ENCODE measurements at places on chromosomes 12 and 14. TPM values are rescaled to one million over a fixed set of nuclear protein-coding genes. Genes with fewer than 3 reads are reported as not detected.

DNA sequence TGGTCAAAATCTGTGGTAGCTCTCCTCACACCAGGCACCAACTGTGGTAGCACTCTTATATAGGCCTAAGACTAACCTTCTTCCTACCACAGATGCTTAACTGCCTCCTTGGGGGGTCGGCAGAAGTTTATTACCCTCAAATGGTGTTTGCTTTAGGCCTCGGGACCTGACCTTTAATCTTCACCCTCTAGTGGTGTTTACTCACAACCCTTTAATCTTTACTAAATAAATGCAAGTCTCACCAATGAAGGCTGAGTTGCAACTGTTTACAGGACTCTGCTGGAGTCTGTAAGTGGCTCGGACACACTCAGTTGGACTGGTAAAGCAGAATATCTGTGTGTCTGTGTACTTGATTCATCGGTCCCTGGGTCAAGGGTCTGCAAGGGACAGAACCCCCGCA, 29.4 kb downstream of the CCER1 start:
- DNase-seq, result no peak

DNA sequence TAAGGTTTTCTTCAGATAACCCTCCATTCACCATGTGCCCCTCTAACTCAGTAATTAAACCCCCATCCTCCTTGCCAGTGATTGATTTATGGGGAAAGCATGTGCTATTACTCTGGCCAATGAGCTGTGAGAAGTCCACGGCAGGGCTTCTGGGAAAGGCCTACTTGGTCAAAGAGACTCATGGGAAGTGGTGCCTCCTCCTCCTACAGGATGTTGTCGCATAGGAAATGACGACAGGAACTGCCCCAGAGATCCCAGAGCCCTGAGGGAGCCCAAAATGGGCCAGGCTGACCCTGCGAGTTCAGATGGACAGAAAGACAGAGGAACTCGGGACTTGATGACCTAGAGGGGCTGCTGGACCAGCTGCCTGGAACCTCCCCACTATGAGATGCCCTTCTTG, 938.1 kb upstream of the TMEM132C start:
- DNase-seq, result peak; percentile 56

DNA sequence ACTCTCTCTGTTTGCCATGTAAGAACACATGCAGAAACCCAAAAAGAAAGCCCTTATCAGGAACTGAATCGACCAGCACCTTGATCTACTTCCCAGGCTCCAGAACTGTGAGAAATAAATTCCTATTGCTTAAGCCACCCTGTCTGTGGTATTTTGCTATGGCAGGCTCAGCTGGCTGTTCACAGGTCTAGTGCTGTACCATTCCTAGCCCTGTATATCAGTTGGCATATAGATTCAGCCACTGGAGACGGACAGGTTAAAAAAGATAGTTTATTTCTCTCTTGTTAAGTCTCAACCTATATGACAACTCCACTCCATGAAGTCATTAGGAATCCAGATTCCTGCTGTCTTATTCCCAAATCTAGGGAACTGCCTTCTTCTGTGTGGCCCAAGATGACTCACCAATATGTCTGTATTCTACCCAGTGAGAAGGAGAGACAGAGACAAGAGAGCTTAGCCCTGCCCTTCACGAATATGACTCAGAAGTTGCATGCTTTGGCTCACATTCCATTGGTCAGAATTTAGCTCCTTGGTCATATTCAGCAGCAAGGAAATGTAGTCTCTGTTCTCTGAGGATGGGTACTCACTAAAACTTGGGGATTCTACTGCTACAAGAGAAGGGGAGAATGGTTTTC, 57.0 kb downstream of the PLEKHG7 start:
- DNase-seq, result peak; percentile 98

- no peak for DNase-seq
Measured at GRCh38 chr14:35576260-35576659, 42.3 kb downstream of the INSM2 start.

- peak; percentile 30 for DNase-seq
Measured at GRCh38 chr12:27521066-27521465, 2.9 kb upstream of the PPFIBP1 start.

DNA sequence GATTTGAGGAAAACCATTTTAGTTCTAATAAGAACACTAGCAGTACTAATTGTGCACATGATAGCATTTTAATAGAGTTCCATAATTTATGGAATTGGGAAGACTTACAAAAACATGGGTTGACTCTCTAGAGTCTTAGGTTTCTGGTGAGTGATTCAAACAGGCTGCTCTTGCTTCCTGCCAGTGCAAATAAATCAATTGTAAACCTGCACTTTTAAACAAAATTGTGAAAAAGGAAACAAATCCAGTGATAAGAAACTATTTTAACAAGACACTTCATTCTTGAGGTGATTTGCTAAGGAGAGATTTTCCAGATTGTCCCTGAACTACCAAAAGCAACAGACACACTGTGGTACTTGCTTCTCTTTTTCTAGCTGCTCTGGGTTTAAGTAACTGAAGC, 112.2 kb downstream of the CACNA1C start:
- no peak for DNase-seq

- no peak for DNase-seq
Measured at GRCh38 chr14:51185180-51185579, 54.9 kb upstream of the TMX1 start.

GRCh38 chr14:50067723-50068495, 48.5 kb downstream of the VCPKMT start:
- peak; percentile 97 for DNase-seq

DNA sequence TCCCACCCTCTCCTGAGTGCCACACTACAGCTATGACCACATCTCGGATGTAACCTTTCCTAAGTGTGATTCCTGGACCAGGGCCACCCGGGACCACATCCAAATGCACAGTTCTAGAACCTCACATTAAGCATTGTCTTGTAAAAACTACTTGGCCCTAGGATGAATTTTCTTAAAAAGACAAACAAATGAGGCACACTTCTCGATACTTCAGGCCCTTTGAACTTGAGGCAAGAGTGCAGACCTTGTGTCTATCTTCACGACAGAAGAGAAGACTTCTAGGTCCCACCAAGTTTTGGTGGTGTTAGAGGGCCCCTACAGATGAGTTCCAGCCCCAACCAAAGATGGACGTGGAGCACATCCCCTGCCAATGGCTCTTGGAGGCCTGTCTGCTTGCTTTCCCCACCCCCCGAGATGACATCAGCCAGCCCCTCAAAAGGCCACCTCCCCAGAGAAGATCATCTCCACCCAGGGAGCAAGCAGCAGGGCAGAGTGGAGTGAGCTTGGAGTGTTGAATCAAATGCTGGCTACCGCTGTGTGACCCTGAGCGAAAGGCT, 9.3 kb downstream of the ISCU start:
- no peak for DNase-seq

GRCh38 chr12:63997198-63997597, 152.7 kb downstream of the SRGAP1 start:
- no peak for DNase-seq

DNA sequence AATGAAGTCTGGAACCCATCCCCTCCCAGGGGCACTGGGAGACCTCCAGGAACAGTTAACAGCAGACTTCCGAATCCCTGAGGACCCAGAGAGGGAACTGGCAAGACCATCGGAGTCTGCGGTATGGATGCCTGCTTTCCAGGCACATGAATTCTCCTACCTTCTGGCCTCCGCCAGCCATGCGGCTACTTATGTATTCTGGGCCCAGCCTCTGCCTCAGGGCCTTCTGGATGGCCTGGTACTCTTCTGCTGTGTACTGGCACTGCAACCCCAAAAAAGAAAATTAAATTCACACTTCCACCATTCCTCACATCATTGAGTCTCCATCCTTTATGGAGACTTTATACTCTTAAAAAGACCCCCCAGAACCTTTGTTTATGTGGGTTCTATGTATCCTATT, 18.4 kb downstream of the RAD52 start:
- no peak for DNase-seq

- DNase-seq, result peak; percentile 11
Measured at GRCh38 chr12:24488091-24488596, 460.8 kb downstream of the BCAT1 start.

- DNase-seq, result no peak
Measured at GRCh38 chr14:64119500-64119899, 174.7 kb downstream of the ESR2 start.

Gene RNASE3
- total RNA-seq, result not detected

Gene SPIC
- not detected for total RNA-seq

Gene CMA1
- total RNA-seq, result not detected

Gene IFI27L2
- total RNA-seq, result 35.8 TPM

Gene BICDL1
- total RNA-seq, result not detected

Gene ABCC9
- 0.47 TPM for total RNA-seq
